ENCODE measurements at places on chromosomes 13 and 19. TPM values are rescaled to one million over a fixed set of nuclear protein-coding genes. Genes with fewer than 3 reads are reported as not detected.

- H3K27me3 ChIP-seq, result no peaks in the 10 kb centered on the region
- H3K36me3 ChIP-seq, result peaks cover 21% of the 10 kb centered on the region
- peak overlapping the region; percentile 79 for H3K4me3 ChIP-seq
These were observed 1.7 kb downstream of the PRR12 start for GRCh38 chr19:49592486-49593232.

DNA sequence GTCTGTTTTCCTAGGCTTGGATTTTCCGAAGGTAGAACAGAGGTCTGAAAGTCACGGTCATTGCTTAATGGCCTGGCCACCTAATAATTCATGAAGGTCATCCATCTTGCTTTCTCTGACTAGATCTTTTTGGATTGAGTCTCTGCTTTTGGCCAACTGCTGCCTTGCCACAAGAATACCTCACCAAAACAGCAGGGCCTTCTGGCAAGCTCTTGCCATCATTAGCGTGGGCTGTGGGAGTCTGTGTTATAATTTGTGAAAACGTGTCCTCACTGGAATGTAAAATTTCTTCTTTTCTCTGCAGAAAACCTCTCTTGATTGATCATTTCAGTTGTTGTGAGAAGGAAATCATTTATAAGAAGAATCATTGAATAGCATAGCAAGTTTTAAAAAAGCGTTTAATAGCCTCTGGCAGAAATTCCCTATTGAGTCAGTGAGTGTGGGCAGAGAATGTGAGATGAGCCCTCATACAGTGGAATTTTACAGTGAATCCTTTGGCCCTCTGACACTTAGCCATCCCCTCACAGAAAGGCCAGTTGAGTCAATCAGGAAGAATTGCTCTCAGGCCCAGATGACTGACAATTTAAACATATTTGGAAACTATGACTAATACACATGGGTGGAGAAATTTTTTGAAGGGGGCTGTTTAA lies 43.2 kb upstream of the ERICH6B start:
- H3K4me3 ChIP-seq, result no peak overlapping the region
- H3K27me3 ChIP-seq, result no peaks in the 10 kb centered on the region
- H3K36me3 ChIP-seq, result no peaks in the 10 kb centered on the region

- DNase-seq, result no peak
- H3K36me3 ChIP-seq, result peaks cover 5% of the 10 kb centered on the region
- H3K4me1 ChIP-seq, result no peaks in the 10 kb centered on the region
- no peak overlapping the region for H3K4me3 ChIP-seq
These were observed 100.2 kb upstream of the SIAH3 start for GRCh38 chr13:45951724-45952123.

GRCh38 chr13:52837850-52838249 lies 10.6 kb downstream of the PCDH8 start:
- H3K27ac ChIP-seq, result no peak overlapping the region
- H3K36me3 ChIP-seq, result no peaks in the 10 kb centered on the region
- H3K27me3 ChIP-seq, result peaks cover 40% of the 10 kb centered on the region
- no peak overlapping the region for H3K4me3 ChIP-seq

- H3K4me1 ChIP-seq, result peaks cover 46% of the 10 kb centered on the region
- peaks cover 20% of the 10 kb centered on the region for H3K36me3 ChIP-seq
- H3K27me3 ChIP-seq, result no peaks in the 10 kb centered on the region
These were observed 622 bp downstream of the RASA3 start for GRCh38 chr13:114131583-114132418.

GRCh38 chr13:96982672-96983071 lies 11.6 kb downstream of the OXGR1 start:
- peaks cover 11% of the 10 kb centered on the region for H3K4me1 ChIP-seq
- no peak for DNase-seq
- H3K27me3 ChIP-seq, result peaks cover 6% of the 10 kb centered on the region
- H3K27ac ChIP-seq, result no peak overlapping the region

DNA sequence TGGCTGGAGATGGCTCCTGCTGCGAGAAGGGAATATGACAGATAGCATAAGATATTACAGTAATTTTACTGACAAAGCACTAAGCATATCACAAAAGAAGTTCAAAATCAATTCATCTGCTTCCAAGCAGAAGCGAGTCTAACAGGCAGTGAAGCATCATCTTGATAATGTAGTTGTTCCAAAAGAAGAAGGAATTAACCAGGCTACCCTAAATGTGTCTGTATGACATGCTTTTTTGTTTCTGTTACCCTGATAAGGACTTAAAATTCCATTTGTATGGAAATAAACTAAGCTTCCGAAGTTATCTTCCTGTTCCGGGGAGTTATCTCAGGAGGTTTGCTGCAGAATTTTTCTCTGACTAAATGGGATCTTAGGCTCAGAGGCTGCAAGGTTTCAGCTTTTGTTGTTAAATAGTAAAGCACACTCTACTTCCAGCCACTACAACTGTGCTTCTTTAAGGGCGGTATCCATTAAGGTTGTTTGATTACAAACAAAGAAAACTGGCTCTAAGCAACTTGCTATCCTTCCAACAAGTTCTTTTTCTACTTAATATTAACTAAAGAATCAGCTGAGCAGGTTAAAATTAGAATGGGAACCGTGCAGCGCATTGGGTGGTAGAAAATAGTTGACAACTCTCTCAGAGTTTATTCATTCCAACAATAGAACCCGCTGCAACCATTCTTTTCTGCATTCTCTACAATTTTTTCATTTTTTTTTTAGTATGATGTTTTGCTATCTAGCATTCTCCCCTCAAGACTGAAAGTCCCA lies 607.3 kb downstream of the UQCRFS1 start:
- no peaks in the 10 kb centered on the region for H3K4me1 ChIP-seq
- H3K36me3 ChIP-seq, result no peaks in the 10 kb centered on the region
- no peaks in the 10 kb centered on the region for H3K27me3 ChIP-seq
- no peak overlapping the region for H3K27ac ChIP-seq
- no peak overlapping the region for H3K4me3 ChIP-seq

GRCh38 chr19:41735071-41735600 lies 20.2 kb upstream of the CEACAM6 start:
- no peaks in the 10 kb centered on the region for H3K36me3 ChIP-seq
- no peak for DNase-seq
- no peak overlapping the region for H3K4me3 ChIP-seq

- no peak for DNase-seq
- no peak overlapping the region for H3K4me3 ChIP-seq
- no peak overlapping the region for H3K27ac ChIP-seq
- no peaks in the 10 kb centered on the region for H3K36me3 ChIP-seq
These were observed 105.0 kb downstream of the IER2 start for GRCh38 chr19:13255041-13255718.

DNA sequence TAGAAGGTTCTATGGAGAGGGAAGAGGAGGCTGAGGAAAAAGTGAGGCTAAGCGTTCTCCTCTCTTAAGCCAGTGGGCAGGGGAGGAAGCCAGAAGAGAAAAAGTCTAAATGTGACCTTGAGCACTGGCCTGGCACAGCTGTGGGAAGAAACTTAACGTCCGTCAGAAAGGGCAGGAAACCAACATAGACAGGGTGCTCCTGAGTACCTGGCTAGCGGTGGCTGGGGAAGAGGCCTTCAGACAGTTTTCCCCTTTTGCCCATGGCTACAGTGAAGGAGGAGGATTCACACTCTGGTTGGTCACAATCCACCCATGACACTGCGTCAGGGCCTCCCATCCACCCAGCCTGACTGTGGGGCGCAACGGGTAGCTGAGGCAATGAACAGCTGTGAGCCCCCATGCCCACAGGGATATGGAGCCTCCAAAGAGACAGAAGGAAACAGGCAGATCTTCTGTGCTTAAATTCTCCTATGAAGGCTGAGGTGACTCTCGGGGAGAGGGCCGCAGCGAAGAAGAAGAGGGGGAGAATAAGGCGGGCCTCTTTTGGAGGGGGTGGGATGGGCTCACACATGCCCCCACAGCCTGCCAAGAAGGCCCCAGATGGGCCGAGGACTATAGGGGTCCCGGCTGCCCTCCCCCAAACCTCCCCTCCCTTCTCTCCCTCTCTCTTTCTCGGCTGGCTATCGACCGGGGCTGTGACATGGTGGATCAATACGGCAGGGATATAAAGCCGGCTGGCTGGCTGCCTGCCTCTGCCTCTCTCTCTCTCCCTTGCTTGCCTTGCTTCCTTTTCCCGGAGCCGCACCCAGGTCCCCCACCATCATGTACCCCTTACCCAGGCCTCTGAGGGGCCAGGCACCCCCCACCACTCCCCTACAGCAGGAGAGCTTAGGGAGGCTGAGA lies 19.8 kb upstream of the POU2F2 start:
- no peak for DNase-seq
- no peaks in the 10 kb centered on the region for H3K36me3 ChIP-seq
- H3K4me1 ChIP-seq, result peaks cover 37% of the 10 kb centered on the region
- no peak overlapping the region for H3K4me3 ChIP-seq
- no peak overlapping the region for H3K27ac ChIP-seq
- peaks cover 2% of the 10 kb centered on the region for H3K27me3 ChIP-seq

DNA sequence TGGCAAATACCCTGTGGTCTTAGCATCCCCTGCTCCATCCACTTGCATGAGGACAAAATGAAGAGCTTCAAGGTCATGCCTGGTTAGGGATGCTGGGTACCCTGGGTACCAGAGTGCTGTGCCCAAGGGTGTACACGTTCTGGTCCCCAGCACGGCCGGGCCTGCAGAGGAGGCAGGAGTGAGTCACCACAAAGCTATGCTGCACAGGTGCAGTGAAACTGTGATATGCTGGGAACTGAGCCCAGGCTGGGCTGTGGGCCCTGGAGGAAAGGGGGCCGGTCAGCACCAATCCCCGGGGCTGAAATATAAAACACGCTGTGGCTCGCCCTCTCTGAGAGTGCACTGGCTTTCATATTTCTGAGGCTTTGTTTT lies 95.1 kb downstream of the TSHZ3 start:
- no peaks in the 10 kb centered on the region for H3K36me3 ChIP-seq
- H3K4me1 ChIP-seq, result no peaks in the 10 kb centered on the region
- no peak for DNase-seq
- H3K27me3 ChIP-seq, result peaks cover 2% of the 10 kb centered on the region
- no peak overlapping the region for H3K27ac ChIP-seq
- no peak overlapping the region for H3K4me3 ChIP-seq

GARIN5A gene
- total RNA-seq, result 0.48 TPM

All from activated CD4-positive, alpha-beta T cell treated with anti-CD3 and anti-CD28 coated beads for 36 hours (primary cell).